Left kidney (tissue), 8 donors: ENCODE measurements at places on chromosomes 16 and 17. TPM values are rescaled to one million over a fixed set of nuclear protein-coding genes. Genes with fewer than 3 reads are reported as not detected.

PIK3R5 gene
- polyA plus RNA-seq, result 0.73 TPM

USP10 gene
- polyA plus RNA-seq, result 137 TPM

HBM gene
- 1.8 TPM for polyA plus RNA-seq

TEKT5 gene
- not detected for polyA plus RNA-seq

SLC22A31 gene
- 0.48 TPM for polyA plus RNA-seq

ARL5C gene
- polyA plus RNA-seq, result 0.22 TPM

ANKS4B gene
- polyA plus RNA-seq, result 6.0 TPM

P2RX5 gene
- 0.95 TPM for polyA plus RNA-seq

HSD11B2 gene
- polyA plus RNA-seq, result 40.8 TPM

CKLF gene
- polyA plus RNA-seq, result 38.9 TPM

NEURL4 gene
- 34.5 TPM for polyA plus RNA-seq

TBX21 gene
- polyA plus RNA-seq, result 0.08 TPM
